ENCODE measurements at places on chromosomes 6 and 20.

GRCh38 chr6:70706491-70707123 is 38.9 kb downstream of the SMAP1 start:
- DNase-seq, result no peak

DNA sequence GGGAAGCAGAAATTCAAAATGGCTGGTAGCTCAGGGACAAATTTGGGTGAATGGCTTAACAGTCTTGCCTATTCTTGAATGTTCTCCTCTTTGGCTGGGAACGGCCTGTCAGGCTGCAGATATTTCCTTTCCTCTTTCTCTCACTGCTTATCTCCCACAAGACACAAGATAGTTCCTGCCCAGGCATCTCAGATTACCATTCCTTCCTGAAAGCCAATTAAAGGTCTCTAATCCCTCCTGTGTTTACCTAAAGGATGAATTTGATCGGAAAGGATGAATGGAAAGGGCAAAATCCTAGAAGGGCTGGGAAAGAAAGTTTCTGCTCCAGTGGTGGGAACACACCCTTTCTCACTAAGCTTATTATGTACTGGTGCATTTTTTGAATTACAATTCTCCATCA is 95.9 kb upstream of the JAG1 start:
- no peak for DNase-seq

DNA sequence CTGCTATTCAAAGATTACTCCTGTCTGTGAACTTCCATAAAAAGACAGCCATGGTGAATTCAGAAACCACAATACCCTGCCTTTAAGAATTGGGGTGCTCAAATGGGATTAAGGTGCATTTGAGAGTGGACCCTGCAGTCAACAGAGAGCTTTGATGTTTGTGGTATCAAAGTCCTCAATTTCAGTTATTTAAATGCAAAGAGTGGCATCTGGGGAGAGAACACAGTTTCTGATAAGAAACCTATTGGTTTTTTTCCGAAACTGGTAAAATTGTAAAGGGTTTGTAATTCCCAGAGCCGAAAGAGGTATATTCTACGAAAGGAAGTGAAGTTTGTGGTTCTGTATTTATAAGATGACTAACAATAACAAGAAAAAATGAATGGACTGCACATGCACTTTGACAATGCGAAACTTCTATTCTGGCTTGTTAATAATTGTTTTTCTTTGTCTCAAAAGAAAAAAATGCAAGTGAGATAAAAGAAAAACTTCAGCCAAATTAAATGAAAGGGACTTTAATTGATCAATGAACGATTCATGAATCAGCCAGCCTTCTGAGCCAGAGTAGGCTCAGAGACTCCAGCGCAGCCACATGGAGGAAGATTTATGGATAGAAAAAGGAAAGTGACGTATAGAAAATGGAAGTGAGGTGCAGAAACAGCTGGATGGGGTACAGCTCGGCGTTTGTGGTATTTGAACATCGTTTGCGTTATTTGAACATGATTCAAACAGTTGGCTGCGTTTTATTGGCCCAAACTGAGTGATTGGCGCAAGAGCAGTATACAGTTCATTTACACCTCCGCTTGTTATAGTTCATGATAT is 70.5 kb upstream of the DUSP22 start:
- no peak for DNase-seq

GRCh38 chr6:97978855-97979271 is 695.8 kb upstream of the MMS22L start:
- no peak for DNase-seq

GRCh38 chr6:13992417-13993055 is 67.8 kb downstream of the RNF182 start:
- DNase-seq, result no peak
